ENCODE measurements at places on chromosomes 2 and 18.

DNA sequence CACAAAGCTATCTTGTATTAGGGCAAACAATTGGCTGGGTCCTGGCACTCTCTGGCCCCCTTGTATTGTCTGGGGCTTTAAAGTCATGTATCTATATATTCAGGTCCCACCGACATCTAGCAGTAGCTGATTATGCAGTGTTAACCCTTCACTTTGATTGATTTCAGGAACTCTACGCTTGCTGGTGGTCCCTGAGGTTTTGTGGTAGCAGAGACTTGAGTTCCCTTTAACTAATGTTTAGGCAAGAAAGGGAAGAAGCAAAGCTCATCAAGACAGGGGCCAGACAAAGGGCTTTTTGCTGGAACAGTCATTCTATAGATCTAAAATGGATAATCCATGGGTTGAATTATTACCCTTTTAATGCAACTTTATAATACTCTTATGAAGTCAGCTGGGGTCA lies 95.3 kb upstream of the EPB41L3 start:
- DNase-seq: no peak

- no peak for DNase-seq
These were observed 7.9 kb downstream of the PPP3R1 start for GRCh38 chr2:68244456-68244855.

DNA sequence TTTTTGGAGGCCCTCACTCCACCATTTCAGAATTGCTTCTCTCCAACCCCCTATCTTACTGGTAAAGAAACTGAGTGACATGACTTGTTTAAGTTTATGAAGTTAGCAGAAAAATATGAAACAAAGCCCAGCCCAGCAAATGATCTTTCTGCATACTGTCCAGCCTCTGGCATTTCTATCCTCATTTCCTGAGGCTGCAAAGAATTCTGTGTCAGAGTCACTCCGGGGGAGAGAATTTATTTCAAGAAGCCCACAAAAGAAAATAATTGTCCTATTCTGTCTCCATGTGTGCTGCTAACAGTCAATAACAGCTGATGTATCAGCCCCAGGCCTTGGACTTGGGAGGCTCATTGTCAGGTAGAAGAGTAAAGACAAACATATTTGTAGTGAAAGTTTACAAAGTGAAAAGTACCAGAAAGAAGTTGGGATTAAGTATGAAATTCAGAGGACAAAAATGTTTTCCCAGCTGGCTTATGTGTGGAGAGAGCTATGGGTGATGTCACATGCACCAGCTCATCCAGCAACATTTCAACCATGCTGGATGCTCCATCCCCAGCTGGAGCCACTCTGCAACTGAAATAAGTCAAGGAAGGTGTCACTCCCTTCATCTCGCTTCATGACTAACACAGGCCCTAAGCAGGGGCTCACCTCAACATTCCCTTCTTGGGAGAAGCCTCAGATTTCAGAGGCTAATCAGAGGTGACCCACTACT lies 42.3 kb downstream of the TRABD2A start:
- no peak for DNase-seq

DNA sequence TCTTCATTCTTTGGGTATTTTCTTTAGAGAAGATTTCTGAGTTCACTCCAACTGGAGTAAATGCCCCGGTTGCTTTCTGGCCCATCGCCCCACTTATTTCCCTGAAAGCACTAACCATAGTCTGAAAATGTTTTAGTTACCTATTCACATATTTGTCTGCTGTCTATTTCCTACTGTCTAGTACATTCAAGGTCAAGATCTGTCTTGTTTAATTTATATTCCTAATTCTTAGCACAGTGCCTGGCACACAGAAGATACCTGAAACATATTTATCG lies 134.4 kb upstream of the KLHL14 start:
- DNase-seq: no peak

DNA sequence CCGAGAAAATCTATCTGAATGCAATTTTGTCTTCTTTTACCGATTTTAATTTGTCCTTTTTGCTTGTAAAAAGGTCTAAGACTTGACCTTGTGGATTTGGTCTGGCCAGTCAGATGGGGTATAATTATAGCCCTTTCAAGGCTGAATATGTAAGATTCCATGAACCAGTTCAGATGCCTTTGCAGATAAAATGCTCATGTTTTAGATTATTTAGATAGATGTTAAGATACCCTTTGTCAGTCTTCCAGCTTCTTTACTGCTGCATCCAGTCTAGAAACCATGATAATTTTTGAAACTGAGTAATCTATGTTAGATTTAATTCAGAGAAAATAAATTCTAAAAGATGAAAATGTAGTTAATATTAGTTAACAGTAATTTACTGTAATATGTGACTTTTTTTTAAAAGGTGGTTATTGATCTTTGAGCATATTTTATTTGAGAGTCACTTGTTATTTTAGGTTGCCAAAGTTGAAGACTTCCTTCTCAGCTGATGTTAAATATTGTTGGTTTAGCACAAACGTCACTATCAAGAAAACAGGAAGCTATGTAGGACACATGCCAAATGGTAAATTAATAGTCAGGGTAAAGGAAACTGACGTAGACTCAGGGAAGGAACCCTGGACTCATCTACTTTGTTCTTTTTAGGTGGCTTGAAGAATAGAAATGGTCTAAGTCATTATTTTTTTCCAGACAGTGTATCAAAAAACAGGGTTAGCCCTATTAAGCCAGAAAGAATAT lies 29.8 kb downstream of the BABAM2 start:
- DNase-seq: no peak

All from activated naive CD4-positive, alpha-beta T cell (primary cell).